ENCODE measurements at places on chromosomes 2 and 18. TPM values are rescaled to one million over a fixed set of nuclear protein-coding genes. Genes with fewer than 3 reads are reported as not detected.

HOXD8 gene
- total RNA-seq, result 2.7 TPM

FRZB gene
- total RNA-seq, result 0.62 TPM

IHH gene
- total RNA-seq, result 0.36 TPM

SERPINB10 gene
- not detected for total RNA-seq

PELI1 gene
- total RNA-seq, result 12.0 TPM

HDLBP gene
- total RNA-seq, result 369 TPM

CD28 gene
- not detected for total RNA-seq

KCNK3 gene
- 0.36 TPM for total RNA-seq

DPP10 gene
- total RNA-seq, result not detected

RGPD3 gene
- total RNA-seq, result 0.33 TPM

CABYR gene
- 2.7 TPM for total RNA-seq

EMX1 gene
- not detected for total RNA-seq

GCG gene
- total RNA-seq, result not detected

ABCG5 gene
- 0.31 TPM for total RNA-seq

ASXL3 gene
- not detected for total RNA-seq

ACTR3 gene
- total RNA-seq, result 218 TPM

CERKL gene
- total RNA-seq, result under 0.01 TPM

PLGLB2 gene
- total RNA-seq, result 1.9 TPM

CAPN10 gene
- 15.7 TPM for total RNA-seq

EHBP1 gene
- total RNA-seq, result 93.0 TPM

EMILIN1 gene
- 8.0 TPM for total RNA-seq

HNRNPA3 gene
- 40.0 TPM for total RNA-seq

CAPN13 gene
- not detected for total RNA-seq

GMPPA gene
- 44.7 TPM for total RNA-seq

CTNNA2 gene
- total RNA-seq, result under 0.01 TPM
